ENCODE measurements at places on chromosomes 2 and 18. TPM values are rescaled to one million over a fixed set of nuclear protein-coding genes. Genes with fewer than 3 reads are reported as not detected.

- H3K27ac ChIP-seq: no peak overlapping the region
- no peaks in the 10 kb centered on the region for H3K4me1 ChIP-seq
- peak; percentile 89 for DNase-seq
- H3K27me3 ChIP-seq: peaks cover 40% of the 10 kb centered on the region
- H3K36me3 ChIP-seq: no peaks in the 10 kb centered on the region
- H3K4me3 ChIP-seq: peak overlapping the region; percentile 64
Observed at GRCh38 chr2:27264753-27265535, 2.1 kb upstream of the SLC30A3 start.

The TRABD2A gene
- total RNA-seq: 1.7 TPM

The KIAA2012 gene
- not detected for total RNA-seq

The HOXD11 gene
- total RNA-seq: not detected

The PLEKHA3 gene
- total RNA-seq: 23.5 TPM
